T-helper 1 cell (primary cell): ENCODE measurements at places on chromosomes 11 and 22.

GRCh38 chr11:36492724-36493304 lies 17.3 kb downstream of the TRAF6 start:
- peak; percentile 8 for DNase-seq

DNA sequence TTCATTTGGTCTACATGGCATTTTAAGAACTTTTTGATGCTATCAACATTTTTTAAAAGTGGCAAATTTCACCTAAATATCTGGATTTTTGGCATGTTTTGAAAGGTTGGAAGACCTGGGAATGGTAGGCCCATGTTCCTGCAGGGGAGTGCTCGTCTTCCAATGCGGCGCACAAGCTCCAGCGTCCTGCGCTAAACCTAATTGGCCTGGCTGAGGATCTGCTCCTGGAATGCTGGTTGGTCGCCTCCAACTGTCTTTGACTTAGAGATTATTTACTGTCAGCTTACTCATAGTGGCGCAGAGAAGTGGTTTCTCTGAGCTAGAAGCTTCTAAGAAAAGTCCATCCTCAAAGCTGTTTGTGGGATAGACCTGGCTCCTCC lies 626 bp upstream of the LIMK2 start:
- no peak for DNase-seq

- no peak for DNase-seq
Observed at GRCh38 chr11:111379602-111380136, 594 bp upstream of the POU2AF1 start.

- no peak for DNase-seq
Observed at GRCh38 chr11:38553148-38553547, 1955.1 kb upstream of the RAG2 start.

- no peak for DNase-seq
Observed at GRCh38 chr11:70862093-70862492, 390.3 kb downstream of the SHANK2 start.

DNA sequence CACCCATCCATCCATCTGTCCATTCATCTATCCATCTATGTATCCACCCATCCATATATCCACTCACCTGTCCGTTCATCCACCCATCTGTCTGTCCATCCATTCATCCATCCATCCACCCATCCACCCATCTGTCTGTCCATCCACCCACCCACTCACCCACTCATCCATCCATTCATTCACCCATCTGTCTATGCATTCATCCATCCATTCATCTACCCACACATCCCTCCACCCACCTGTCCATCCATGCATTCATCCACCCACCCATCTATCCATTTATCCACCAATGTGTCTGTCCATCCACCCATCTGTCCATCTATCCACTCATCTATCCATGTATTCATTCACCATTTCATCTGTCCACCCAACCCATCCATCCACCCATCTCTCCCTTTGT lies 33.3 kb downstream of the NADSYN1 start:
- no peak for DNase-seq

DNA sequence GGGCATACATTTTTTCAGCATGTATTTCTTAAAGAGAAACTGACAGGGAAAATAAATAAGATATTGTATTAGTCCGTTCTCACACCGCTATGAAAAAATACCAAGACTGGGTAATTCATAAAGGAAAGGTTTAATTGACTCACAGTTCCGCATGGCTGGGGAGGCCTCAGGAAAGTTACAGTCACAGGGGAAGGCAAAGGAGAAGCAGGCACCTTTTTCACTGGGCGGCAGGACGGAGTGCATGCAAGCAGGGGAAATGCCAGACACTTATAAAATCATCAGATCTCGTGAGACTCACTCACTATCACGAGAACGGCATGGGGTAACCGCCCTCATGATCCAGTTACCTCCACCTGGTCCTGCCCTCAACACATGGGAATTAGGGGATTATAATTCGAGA lies 44.2 kb downstream of the PPFIA1 start:
- DNase-seq = no peak

- DNase-seq = no peak
Observed at GRCh38 chr22:45497351-45498145, 5.1 kb upstream of the FBLN1 start.

DNA sequence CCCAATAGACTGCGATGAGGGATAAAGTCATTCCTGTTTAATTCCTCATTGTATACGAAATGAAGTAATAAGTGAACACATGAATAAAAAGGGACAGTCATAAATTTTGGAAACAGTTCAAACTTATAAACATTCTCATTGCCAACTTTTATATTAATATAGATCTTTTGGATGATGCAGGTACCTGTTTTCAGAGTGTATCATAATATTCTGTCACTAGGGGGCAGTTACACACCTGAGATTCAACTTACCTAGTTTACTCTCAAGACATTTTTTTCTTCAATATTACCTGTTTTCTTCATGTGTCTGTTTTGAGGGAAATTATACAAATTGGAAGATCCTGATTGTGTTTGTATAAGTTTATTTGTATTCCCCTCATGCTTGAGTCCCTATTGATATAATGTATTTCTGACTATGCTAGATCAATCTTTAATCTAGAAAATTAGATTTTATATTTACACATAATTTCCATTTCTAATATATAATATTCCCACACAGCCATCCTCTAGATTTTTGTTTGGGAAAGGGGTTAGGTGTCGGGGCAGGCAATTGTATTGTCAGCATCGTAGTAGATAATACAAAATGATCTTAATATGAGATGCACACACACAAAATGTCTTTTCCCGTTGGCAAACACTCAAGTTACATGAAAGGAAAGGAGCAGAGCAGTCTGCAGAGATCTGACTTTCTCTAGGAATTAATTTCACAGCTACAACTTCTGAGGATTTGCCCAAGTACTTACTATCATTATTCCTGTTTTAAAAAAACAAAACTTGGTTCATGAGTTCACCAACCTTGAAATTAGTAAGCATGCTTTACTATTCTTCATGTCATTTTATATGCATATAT lies 18.4 kb downstream of the FDX1 start:
- DNase-seq = no peak
